ENCODE measurements at places on chromosomes 12 and 14.
A peak's percentile ranks its signal among the peaks of the same experiment; 100 is the strongest.

- no peak for DNase-seq
These were observed 58.3 kb downstream of the SMOC1 start for GRCh38 chr14:69937367-69938081.

- no peak for DNase-seq
These were observed 136.8 kb upstream of the PRKD1 start for GRCh38 chr14:30064454-30064853.

GRCh38 chr12:111826992-111827391 is 15.0 kb upstream of the MAPKAPK5 start:
- no peak for DNase-seq

GRCh38 chr12:22372277-22372837 is 37.9 kb upstream of the ST8SIA1 start:
- no peak for DNase-seq

DNA sequence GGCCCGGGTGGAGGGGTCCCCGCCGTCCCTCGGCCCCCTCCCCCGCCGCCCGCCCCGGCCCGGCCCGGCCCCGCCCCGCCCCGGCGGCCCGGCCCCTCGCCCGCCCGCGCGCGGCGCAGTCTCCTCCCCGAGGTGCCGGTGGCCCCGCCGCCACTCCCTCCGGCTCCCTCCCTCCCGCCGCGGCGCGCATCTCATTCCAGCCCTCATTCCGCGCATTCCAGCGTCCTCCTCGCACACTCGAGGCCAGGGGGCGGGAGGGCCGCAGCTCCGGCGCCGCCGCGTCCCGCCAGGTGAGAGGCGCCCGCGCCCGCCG is at the start of gene TEAD4:
TEAD4 (plus strand) TSS at position 206 of the 313 bp plus-strand sequence.
- peak; percentile 92 for DNase-seq

GRCh38 chr12:104063712-104064030 is 660 bp upstream of the HCFC2 start:
- DNase-seq: no peak

DNA sequence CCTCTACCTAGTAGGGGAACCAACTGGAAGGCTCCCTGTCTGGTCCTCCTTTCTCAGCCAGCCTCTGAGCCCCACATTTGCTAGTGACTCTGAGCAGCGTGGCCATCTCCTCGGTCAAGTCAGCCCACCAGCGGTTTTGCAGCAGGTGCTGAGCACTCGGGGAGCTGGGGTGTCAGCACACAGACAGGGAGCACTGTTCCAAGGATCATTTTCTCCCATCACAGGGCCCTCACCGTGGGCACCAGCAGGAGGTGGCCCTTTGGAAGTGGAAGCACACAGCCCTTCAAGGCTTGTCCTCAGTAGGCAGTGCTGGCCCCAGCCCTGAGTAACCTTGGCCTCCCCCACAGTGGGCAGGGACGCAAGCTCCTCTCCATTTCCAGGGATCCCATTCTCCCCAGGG is 24.1 kb upstream of the EML1 start:
- no peak for DNase-seq

DNA sequence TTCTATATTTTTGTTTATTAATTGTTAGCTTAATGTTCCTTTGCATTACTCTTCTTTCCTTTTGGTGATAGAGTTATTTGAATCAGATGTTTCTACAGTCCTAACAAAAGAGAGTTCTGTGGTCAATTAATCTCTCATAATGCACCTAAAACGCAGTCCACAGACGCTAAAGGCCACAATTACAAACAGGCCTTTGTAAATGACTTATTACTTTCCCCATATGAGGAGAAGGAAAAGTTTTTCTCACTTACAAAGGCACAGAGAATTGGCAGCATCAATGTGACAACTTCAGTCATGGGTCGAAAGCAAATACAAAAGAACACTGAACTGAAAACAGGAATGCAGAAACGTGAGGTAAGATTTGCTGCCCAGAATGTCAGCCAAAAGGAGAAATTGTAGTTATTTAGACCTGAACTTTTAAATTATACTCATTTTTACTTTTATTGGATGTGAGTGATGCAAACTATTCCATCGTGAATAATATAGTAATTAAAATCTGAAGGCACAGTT is 142.0 kb upstream of the SYT10 start:
- no peak for DNase-seq

- peak; percentile 28 for DNase-seq
These were observed 1.2 kb downstream of the KRT3 start for GRCh38 chr12:52794479-52795331.

- no peak for DNase-seq
These were observed 59.4 kb downstream of the ADGRD1 start for GRCh38 chr12:131013118-131013517.

GRCh38 chr14:60514741-60515491 is 6.0 kb downstream of the SIX6 start:
- DNase-seq: no peak

DNA sequence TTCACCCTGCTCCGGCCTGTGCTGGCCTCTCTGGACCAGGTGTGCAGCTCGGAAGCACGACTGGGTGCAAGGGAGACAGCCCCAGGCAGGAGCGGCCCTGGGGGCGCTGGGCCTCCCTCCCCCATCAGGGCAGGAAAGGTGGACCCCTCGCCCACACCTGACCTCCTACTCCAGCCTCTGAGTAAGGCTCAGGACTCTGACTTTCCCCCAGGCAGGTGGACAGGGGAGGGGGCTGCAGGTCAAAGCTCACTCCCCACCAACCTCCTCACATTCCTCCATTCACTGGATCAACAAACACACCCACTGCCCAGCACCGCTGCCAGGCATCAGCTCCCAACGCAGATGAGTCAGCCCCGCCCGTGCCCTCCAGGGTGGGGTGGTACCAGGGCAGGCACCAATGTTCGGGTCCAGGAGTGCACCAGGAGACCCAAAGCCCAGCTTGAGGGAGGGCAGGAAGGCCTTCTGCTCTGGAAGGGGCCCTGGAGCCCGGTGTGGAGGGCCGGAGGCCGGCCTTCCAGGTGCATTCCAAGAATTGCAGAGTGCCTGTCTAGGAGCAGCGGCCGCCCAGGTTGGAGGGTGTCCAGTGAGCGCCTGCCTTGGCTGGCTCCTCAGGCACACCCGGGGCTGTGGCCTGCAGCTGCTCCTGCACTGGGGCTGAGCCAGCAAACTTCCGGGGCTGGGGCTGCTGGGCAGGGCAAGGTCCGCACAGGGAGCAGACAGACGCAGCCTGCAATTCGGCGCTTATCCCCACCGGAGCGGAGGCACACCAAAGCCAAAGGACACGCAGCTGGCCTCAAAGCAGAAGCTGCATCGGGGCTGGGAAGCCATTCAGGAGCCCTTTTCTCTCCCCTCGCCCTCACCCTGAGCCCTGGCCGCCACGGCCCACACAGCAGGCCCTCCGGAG is 1.6 kb upstream of the INF2 start:
- no peak for DNase-seq

- DNase-seq: no peak
These were observed 14.2 kb downstream of the NID2 start for GRCh38 chr14:52054678-52055077.

DNA sequence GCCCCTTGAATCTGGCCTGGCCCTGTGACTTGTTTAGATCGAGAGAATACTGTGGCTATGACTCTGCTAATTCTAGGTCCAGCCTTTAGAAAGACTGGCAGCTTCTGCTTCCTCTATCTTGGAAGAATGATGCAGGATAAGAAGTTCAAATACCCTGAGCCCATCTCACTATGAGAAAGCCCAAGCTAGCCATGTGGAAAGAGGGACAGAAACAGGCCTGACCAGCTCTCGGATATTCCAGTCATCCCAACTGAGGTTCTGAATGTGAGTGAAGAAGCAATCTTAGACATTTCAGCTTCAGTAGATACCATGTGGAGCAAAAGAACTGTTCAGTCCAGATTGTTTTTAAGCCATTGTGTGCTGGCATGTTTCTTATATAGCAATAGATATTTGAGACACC is 17.3 kb upstream of the KRR1 start:
- no peak for DNase-seq

GRCh38 chr14:34208532-34208931 is 253.5 kb downstream of the SPTSSA start:
- no peak for DNase-seq

GRCh38 chr12:116338064-116338846 is 60.8 kb upstream of the MED13L start:
- DNase-seq: no peak

GRCh38 chr14:52769887-52770286 is 21.5 kb downstream of the GNPNAT1 start:
- no peak for DNase-seq

- peak; percentile 59 for DNase-seq
These were observed 133.8 kb upstream of the NUDT4 start for GRCh38 chr12:93243689-93244513.

GRCh38 chr12:22231836-22232235 is 102.7 kb downstream of the ST8SIA1 start:
- no peak for DNase-seq

DNA sequence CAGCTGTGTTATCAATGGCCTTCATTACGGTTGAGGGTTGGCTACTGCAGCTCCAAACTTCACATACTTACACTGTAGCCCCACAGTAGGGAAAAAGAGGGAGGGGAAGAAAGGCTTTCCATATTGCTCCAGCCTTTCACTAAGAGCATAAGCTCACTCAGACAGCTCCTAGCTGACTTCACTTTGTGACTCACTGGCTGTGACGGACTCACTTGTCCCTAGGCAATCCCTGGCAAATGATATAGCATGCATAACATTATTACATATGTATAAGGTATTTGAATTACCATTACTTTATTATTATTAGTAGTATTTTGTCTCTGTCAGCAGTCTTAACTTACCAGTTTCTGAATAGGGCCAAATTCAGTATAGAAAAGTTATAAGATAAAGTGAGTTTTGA is 350.7 kb downstream of the RMST start:
- peak; percentile 3 for DNase-seq

GRCh38 chr12:14211947-14212387 is 153.5 kb upstream of the ATF7IP start:
- no peak for DNase-seq

DNA sequence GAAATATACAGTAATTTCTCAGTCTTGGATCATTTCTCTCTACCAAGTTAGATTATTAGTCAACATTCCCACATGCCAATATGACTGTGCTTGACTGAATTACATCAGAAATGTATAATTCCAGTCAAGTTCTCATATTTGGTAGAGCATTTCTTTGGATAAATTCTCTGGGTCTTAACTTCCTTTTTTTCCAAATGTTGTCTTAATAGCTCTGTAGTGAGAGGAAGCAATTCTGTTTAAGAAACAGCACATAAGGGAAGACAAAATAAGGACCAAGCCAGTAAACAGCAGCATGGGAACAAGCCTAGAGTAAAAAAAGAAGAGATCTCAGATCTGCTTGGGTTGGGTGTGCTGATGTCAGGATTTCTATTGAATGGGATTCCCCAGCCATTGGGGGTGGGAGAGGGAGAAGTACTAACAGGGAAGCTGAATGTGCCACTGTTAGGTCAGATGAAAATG is 14.2 kb upstream of the DYRK2 start:
- peak; percentile 38 for DNase-seq

DNA sequence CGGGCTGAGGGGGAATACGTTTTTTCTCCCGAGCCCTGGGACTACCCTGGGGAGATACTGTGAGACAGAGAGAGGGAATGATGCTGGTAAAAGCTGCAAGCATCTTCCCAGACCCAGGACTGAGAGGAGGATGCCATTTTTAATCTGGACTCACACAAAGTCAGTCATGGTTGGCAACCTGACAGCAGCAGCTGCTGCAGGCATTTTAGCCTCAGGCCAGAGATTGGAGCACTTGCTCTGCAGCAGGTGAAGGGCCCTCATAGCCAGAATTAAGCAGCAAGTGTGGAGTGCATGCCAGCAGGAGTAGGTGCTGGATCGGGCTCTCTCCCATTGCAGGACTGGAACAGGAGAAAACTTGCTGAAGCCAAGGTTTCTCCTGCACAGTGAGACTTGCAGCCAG is 361.1 kb upstream of the CLEC14A start:
- DNase-seq: no peak

DNA sequence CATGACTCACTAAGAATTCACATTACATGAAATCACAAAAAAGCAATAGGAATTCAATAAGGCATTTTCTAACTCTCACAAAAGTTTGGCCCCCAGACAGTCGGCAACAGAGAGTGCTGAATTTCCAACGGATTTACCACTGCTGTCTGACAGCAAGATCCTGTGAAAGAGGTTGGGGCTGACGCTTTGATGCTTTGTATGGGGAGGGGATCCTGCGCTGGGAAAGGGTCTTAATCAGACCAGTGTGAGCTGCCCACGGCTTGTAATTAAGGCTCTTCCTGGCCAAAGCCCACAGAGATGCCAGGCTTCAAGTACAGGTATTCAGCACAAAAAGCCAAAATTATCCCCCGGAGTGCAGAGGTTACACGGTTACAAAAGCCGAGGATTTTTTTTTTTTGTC is 66.8 kb upstream of the TMCC3 start:
- peak; percentile 11 for DNase-seq

DNA sequence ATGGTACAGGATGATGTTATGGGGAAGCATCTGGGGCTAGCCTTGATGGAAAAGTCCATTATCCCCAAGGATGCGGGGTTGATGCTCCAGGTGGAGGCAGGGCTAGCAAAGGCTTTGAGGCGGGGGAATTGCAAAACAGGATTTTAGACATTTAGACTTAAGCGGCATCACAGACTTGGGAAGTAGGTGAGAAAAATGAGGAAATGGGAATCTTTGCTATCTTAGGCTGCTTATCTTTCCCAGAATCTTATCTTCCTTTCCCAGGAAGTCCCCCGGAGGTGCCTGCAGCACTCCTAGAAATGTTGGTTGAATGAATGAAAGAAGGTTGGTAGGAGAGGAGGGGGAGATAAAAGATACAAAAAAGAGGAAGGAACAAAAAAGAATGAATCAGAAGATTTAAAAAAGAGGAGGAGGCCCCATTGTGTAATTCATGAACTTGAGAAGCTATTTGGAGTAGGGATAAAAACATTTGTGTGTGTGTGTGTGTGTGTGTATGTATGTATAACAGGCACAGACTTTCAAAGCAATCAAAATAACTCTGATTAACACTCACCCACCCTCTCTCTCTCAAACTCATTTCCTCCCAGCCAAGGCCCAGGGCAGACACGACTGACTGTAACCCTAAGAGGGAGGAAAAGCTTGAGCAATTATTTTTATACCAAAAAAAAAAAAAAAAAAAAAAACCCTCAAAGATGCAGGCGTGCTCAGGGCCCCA is 62.5 kb upstream of the TBX3 start:
- no peak for DNase-seq

DNA sequence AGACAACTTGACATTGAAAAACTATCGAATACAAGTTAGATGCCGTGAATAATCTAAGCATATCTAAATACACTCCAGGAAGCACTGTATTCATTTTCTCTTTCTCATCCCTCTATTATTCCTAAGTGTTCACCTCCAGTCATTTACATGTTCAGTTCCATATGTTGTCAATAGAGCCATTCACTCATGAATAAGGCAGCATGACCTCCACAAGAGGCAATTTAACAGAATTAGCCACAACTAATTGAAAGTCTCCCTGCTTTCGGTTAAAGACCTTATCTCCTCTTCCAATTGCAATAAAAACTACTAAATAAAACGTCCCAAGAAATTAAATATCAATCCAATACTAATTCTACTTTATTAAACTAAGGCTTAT is 1.8 kb downstream of the LRIG3 start:
- DNase-seq: no peak

- peak; percentile 53 for DNase-seq
These were observed 343.7 kb upstream of the FKBP4 start for GRCh38 chr12:2451025-2451424.

GRCh38 chr14:56334458-56334857 is 216.2 kb downstream of the PELI2 start:
- no peak for DNase-seq

GRCh38 chr12:121333747-121334146 is 18.5 kb downstream of the ANAPC5 start:
- no peak for DNase-seq

GRCh38 chr14:60331201-60332045 is 82.4 kb downstream of the PPM1A start:
- peak; percentile 46 for DNase-seq

GRCh38 chr12:114425031-114425626 is 19.2 kb upstream of the TBX5 start:
- DNase-seq: no peak

GRCh38 chr12:94206886-94207285 is 58.5 kb downstream of the PLXNC1 start:
- peak; percentile 29 for DNase-seq
